Fibroblast of gingiva (primary cell): ENCODE measurements at places on chromosomes 5 and 9.
A peak's percentile ranks its signal among the peaks of the same experiment; 100 is the strongest.

DNA sequence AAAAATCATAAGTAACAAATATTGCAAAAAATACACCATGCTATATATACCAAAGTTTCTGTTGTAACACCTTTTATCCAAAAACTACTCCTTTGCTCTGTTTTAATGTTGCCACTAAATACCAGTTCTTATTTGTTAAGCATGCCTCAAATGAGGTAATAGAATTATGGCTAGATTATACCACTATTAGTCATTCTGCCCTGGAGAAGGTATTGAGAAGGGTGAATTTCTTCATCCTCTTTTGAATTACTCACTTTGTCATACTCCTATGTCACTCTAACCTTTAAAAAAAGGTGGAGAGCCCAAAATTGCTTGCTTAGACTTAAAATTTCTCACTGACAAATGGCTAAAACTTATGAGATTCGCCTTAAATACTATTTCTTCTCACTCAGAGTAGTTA is 750.9 kb downstream of the MAT2B start:
- DNase-seq = no peak

DNA sequence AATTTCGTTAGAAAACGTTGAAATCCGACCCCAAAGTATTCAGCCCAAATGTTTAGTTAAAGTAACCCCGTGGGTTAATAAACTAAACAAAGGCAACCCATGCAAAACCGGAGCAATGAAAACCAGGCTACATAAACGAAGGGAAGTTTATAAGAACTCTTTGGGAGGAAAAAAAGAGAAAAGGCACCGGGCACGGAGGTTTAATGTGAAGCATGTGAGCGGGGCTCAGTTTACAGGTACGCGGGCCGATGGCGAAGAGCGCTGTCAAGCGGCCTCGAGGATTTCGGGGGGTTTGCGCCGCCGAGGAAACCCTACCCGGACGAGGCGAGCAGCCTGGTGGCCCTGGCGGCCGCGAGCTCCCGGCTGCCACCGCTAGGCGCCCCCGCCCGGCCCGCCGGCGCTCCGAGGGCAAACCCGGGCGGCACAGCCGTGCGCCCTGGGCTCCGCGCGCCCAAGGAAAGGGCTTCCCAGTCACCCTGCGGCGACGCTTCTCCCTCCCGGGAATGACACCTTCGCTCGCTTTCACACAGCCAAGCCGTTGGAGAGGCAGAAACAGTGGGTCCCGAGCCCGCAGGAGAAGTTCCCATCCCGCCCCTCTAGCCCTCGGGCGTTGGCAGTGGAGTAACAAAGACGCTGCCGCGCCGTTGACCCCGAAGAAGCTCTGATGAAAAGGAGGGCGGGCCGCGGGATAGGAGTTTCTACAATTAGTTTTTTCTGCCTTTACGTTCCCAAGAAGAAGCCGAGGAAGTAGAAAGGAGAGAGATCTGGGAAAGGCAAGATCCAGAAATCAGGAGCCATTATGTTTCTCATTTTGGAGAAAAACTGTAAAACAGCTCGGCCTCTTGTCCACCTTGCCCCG is 126.0 kb downstream of the TMEM174 start:
- DNase-seq = peak; percentile 65

DNA sequence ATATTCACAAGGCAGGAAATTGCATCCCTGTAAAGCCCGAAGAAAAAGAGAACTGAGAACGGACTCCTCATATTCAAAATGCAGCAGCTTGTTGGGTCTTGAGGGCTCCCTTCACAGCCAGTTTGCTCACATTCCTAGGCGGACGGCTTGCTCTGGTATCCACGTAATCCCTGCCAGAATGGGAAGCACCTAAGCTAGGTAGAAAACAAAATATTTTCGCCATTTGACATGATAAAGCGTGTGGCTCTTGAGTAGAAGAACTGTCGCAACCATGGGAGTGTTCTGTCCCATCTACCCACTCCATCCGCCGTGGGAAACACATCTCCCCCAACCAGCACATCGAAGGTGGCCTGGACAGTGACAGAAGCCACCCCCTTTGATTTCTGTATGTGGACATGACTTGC is 183.1 kb downstream of the GAS1 start:
- DNase-seq = no peak

- DNase-seq = peak; percentile 85
These were observed 51.7 kb upstream of the TUT7 start for GRCh38 chr9:86405926-86406325.

GRCh38 chr5:24439465-24439864 is 205.3 kb downstream of the CDH10 start:
- no peak for DNase-seq

GRCh38 chr5:161713042-161713441 is 27.5 kb downstream of the GABRA6 start:
- DNase-seq = no peak

- no peak for DNase-seq
These were observed 26.4 kb downstream of the MARCHF3 start for GRCh38 chr5:127003798-127004495.

GRCh38 chr9:87749335-87750035 is 23.6 kb downstream of the CTSL start:
- DNase-seq = no peak

DNA sequence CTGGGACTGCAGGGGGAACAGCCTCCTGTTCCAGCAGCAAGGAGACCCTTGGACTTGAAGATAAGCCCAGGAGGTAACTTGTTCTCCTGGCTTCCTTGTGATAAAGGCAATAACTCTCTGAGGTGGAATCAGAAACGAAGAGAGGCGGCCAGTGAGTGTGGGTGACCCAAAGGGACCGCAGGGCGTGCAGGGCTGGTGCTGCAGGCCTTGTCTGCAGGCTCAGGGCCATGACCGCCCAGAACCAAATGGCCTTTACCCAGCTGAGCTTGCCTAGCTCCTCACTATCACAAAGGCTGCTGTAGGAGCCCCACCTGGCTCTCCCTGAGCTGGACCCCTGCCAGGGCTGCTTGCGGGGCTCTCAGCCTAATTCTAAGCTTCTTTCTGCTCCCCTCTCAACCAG is 72.5 kb downstream of the NDFIP1 start:
- DNase-seq = no peak
